ENCODE measurements at places on chromosomes 11 and 22.
A peak's percentile ranks its signal among the peaks of the same experiment; 100 is the strongest.

- DNase-seq, result no peak
Observed at GRCh38 chr11:128375961-128376360, 211.4 kb downstream of the ETS1 start.

DNA sequence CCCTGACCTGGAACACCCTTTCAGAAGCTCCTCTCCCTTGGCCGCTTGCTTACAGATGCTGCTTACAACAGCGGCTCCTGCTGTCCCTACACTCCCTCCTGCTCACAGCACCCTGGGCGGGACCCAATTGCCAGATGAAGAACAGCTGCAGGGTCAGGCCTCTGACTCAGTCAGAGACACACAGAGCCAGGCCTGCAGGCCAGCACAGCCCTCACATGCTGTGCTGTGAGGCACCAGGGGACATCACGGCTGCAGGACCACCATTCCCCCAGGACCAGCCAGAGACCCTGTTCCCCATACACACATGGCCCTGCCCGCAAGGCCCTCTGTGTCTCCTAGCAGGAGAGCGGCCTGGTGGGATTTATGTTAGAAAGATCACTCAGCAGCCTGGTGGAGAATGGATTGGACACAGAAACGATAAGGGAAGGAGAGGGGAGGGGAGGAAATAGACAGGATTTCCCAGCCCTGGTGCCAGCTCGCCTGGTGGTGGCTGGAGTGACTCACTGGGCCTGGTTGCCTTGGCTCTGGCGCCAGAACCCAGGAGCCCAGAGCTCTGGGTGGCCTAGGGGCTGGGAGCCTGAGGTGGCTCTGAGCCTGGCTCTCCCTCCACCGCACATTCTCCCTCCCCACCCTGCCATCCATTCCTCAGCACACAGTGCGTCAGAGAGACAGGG is 6.7 kb downstream of the CAPN5 start:
- DNase-seq, result no peak

DNA sequence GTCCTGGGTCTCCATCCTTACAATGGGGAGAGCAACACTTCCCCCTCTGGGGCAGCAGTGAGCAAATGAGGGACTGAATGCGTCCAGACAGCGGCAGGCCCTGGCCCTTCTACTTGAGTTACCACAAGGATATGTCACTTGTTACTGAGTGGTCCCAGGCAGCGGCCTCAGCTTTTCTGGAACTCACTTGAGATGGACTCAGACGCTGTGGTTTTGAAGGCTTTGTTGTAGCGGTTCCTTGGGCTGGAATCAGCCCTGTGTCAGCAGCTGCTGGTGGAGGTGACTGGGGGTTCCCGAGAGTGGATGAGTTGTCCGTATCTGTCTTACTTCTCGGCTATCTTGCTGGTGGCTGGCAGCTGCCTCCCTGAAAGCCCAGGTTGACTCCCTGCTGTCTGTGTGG is 77.0 kb downstream of the MICAL2 start:
- DNase-seq, result no peak

DNA sequence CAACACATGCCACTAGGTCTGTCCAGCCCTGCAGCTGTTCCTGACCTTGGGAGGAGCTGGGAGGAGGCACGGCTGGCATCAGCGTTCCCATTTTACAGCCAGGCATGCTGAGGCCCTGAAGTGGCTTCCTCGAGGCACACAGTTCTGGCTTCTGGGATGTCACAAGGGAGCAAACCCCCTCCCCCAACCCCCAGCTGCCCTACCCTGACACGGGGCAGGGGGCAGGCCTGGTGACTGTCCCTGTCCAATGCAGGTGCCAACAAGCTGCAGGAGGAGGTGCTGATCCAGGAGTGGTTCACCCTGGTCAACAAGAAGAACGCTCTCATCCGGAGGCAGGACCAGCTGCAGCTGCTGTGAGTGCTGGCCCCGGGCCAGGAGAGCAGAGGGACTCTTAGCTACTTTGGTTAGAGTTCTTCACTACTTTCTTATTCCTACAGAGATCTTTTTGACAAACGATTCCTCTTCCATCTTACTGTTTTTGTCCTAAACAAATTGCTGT is 5.3 kb downstream of the KCNK7 start:
- no peak for DNase-seq

- peak; percentile 42 for DNase-seq
Observed at GRCh38 chr11:2419638-2420501, 19.3 kb downstream of the TSSC4 start.

DNA sequence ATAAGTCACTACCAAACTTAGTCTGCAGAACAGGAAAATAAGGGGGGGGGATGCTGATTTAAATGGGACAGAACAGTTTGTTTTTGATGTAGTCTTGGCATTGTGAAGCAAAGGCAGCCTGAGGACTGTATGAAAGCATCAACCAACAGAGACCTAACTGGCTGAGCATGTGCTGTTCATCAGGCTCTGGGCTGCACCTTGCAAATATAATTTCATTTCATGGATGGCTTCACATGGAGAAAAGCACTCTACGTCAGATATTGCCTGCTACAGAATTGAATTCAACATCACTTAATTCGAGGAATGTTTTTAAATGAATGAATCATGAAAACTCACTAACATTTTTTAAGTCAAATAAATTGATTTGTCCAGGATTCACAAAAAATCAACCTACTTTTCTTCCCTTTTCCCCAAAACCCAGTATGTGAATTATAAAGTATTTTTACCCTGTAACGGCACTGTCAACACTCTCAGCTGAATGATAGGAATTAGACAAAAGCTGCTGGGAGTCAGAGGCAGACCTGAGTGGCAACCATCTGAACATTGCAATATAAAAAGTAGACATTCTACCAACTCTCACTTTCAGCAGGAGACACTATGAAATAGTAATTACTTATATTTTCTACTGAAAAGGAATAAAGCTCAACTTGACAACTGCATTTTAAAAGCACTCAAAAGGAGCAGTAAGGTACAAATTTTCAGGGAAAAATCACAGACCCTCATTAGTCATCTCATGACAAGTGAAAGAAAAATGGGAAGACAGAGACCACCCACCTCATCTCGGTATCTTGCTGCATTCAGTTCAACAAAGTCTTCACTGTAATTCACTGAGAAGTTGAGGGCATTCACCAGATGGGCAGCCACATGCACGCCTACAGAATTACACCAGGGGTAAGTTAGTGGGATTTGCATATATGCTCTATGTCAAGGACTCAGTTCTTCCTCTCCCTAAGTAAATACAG is 47.5 kb downstream of the NOX4 start:
- DNase-seq, result no peak

DNA sequence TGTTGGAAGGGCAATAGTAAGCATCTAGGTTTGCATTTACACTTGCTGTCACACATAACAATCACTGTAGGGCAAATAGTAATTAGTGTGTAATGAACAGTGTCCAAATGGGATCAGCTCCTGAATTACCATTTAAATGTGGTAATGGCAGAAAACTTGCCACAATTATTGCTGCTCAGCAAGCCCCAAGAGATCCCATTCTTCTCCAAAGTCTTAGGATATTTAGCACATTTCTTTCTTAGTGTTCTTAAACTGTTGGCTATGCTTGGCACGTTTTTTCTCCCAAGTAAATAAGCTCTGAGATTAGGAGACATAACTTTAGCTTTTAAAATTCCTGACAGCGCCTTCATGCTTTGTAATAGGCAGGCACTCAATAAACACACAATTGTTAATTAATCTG is 1037.0 kb downstream of the DLG2 start:
- no peak for DNase-seq

Measured in T follicular helper cell (primary cell).